ENCODE measurements at places on chromosomes 7 and 10. TPM values are rescaled to one million over a fixed set of nuclear protein-coding genes. Genes with fewer than 3 reads are reported as not detected.

DNA sequence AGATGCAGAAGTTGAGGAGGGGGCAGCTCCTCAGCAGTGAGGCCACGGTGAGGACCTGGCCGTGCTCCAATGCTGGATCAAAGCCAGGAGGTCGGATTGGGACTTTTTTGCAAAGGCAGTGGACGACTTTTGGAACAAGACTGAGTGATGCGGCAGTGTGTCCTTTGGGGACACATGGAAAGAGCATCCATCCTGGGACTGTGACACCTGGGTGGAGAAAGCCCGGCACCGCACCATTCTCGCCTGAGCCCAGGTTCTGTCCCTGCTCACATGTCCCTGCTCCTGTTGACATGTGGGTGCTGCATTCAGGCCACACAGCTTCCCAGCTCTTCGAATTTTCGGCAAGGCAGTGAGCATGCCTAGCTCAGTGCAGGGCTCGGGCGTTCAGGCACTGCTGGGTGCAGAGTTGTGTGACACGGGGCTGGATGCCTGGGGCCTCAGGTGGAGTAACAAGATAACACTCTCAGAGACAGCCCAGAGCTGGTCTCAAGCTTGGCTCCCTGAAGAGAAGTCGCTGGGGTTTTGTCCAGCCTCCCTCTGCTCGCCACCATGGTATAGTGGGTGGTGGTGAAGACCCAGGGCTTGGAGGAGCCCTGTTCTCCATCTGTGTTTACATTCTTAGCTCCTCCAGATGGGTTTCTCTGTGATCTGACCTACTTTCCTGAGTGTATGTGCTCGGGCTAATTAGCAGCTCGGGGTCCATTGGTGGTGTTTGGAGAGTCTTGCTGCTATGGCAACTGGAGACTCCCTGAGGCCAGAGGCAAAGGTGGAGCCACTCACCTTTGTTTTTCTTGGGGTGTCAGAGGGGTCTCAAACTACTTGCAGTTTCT is 111.7 kb upstream of the BTBD16 start:
- no peak overlapping the region for H3K4me3 ChIP-seq
- DNase-seq = peak; percentile 44
- no peaks in the 10 kb centered on the region for H3K36me3 ChIP-seq
- H3K4me1 ChIP-seq = peaks cover 27% of the 10 kb centered on the region
- H3K27me3 ChIP-seq = peaks cover 3% of the 10 kb centered on the region
- H3K27ac ChIP-seq = no peak overlapping the region

GRCh38 chr7:79930604-79931003 is 204.0 kb upstream of the GNAI1 start:
- H3K27ac ChIP-seq = no peak overlapping the region
- H3K36me3 ChIP-seq = no peaks in the 10 kb centered on the region
- H3K4me3 ChIP-seq = no peak overlapping the region
- DNase-seq = no peak
- no peaks in the 10 kb centered on the region for H3K4me1 ChIP-seq

DNA sequence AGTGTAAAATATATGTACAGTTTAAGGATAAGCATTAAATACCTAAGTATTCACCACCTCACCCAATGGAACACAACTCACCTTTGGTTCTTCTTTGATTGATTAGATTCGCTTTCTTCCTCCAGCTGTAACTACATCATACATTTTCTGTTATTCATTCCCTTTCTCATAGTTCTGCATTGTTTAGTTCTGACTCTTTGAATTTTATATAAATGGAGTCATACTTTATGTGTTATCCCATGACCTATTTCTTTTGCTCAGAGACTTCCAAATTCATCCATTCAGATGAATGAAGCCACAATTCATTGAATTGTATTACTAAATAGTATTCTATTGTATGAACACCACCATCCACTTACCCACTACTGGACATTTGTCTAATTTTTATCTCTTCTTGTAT is 12.3 kb downstream of the THNSL1 start:
- H3K4me3 ChIP-seq = no peak overlapping the region
- no peaks in the 10 kb centered on the region for H3K27me3 ChIP-seq
- no peaks in the 10 kb centered on the region for H3K36me3 ChIP-seq

DNA sequence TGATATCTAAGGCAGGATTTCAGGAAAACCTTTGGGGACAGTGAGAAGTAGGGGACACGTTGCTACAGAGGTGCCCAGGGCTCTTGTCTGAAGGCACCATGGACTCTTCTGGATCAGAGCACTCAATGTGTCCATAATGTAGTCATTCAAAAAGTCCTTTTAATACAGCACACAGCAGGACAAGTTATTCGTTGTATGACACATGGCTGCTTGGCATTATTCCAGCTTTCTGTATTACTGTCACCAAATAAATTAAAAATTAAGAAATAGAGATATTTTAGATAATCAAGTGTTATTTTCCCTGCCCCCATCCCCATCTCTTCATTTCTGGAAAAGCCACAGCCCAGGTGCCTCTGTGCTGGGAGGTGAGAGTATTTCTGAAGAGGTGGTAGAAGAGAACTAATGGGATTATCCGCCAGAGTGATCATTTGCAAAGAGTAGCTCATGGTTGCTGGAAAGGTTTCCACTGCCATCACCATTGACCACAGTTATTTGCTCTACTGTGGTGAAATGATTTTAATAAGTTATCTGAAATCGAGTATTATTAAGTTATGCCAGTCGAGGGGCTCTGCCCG is 83.0 kb downstream of the CXCL12 start:
- no peaks in the 10 kb centered on the region for H3K36me3 ChIP-seq
- no peak overlapping the region for H3K4me3 ChIP-seq
- peaks cover 18% of the 10 kb centered on the region for H3K4me1 ChIP-seq
- no peak overlapping the region for H3K27ac ChIP-seq

GRCh38 chr7:17359610-17360009 is 61.2 kb downstream of the AHR start:
- no peaks in the 10 kb centered on the region for H3K36me3 ChIP-seq
- H3K4me3 ChIP-seq = no peak overlapping the region
- H3K27me3 ChIP-seq = no peaks in the 10 kb centered on the region
- no peak overlapping the region for H3K27ac ChIP-seq

Gene ITGB8
- total RNA-seq = 3.5 TPM

Gene ANKRD2
- total RNA-seq = not detected

Gene PYROXD2
- 1.3 TPM for total RNA-seq

Data from GM23338 (cell line).